ENCODE measurements at places on chromosomes 1 and 21. TPM values are rescaled to one million over a fixed set of nuclear protein-coding genes. Genes with fewer than 3 reads are reported as not detected.

Gene CLCNKB
- total RNA-seq: not detected

GRCh38 chr1:47558601-47559593, 121.1 kb downstream of the FOXD2 start:
- DNase-seq: no peak
- no peaks in the 10 kb centered on the region for H3K27me3 ChIP-seq
- peak overlapping the region; percentile 38 for H3K4me3 ChIP-seq
- no peaks in the 10 kb centered on the region for H3K36me3 ChIP-seq
- H3K4me1 ChIP-seq: peaks cover 6% of the 10 kb centered on the region

GRCh38 chr1:150352866-150353265, 11.1 kb upstream of the RPRD2 start:
- H3K4me3 ChIP-seq: no peak overlapping the region
- no peaks in the 10 kb centered on the region for H3K4me1 ChIP-seq
- no peak overlapping the region for H3K27ac ChIP-seq
- H3K36me3 ChIP-seq: peaks cover 55% of the 10 kb centered on the region

GRCh38 chr21:20730441-20730840, 267.8 kb upstream of the NCAM2 start:
- H3K36me3 ChIP-seq: no peaks in the 10 kb centered on the region
- H3K27me3 ChIP-seq: no peaks in the 10 kb centered on the region
- no peak overlapping the region for H3K27ac ChIP-seq
- no peaks in the 10 kb centered on the region for H3K4me1 ChIP-seq
- H3K4me3 ChIP-seq: no peak overlapping the region

- H3K4me3 ChIP-seq: no peak overlapping the region
- H3K27ac ChIP-seq: peak overlapping the region; percentile 54
- H3K36me3 ChIP-seq: no peaks in the 10 kb centered on the region
- H3K27me3 ChIP-seq: no peaks in the 10 kb centered on the region
- no peak for DNase-seq
These were observed 92.0 kb downstream of the ETS2 start for GRCh38 chr21:38897532-38898421.

Gene TPTE
- not detected for total RNA-seq

Gene S100PBP
- total RNA-seq: 14.9 TPM

DNA sequence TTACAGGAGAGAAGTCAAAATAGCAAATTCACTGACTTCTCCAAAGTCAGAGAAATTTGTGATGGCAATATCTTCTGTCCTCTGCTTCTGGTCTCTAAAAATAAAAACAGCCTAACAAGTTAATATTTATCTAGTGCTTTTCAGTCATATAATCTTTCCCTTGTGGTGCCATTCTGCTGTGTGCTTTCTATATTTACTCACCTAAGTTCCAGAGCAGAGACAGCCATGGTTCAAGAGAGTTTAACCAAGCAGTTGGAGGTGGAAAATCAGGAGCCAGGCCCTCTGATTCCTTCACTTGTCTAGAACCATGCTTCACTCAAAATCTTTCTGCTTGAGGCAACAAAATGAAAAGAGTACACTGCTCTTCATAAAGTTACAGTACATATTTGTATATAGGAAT, 39.3 kb downstream of the BRINP2 start:
- H3K27ac ChIP-seq: peak overlapping the region; percentile 42
- H3K36me3 ChIP-seq: no peaks in the 10 kb centered on the region
- DNase-seq: no peak
- H3K4me1 ChIP-seq: peaks cover 33% of the 10 kb centered on the region

DNA sequence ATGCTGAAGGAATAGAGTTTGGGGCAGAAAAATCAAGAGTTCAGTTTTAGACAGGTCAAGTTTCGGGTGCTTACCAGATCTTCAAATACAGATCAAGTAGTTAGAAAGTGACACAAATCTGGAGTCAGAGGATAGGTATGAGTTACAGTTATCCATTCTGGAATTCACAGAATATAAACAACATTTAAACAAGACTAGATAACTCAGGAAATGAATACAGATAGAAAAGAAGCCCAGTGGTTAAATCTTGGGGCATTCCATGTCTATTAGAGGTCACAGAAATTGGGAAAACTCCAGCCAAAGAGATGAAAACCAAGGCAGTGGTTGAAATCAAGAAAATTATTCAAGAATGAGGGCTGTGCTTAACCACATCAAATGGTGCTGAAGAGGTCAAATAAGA, 187.0 kb upstream of the HP1BP3 start:
- H3K4me1 ChIP-seq: no peaks in the 10 kb centered on the region
- H3K27me3 ChIP-seq: no peaks in the 10 kb centered on the region
- H3K36me3 ChIP-seq: peaks cover 6% of the 10 kb centered on the region
- no peak overlapping the region for H3K4me3 ChIP-seq
- no peak overlapping the region for H3K27ac ChIP-seq

DNA sequence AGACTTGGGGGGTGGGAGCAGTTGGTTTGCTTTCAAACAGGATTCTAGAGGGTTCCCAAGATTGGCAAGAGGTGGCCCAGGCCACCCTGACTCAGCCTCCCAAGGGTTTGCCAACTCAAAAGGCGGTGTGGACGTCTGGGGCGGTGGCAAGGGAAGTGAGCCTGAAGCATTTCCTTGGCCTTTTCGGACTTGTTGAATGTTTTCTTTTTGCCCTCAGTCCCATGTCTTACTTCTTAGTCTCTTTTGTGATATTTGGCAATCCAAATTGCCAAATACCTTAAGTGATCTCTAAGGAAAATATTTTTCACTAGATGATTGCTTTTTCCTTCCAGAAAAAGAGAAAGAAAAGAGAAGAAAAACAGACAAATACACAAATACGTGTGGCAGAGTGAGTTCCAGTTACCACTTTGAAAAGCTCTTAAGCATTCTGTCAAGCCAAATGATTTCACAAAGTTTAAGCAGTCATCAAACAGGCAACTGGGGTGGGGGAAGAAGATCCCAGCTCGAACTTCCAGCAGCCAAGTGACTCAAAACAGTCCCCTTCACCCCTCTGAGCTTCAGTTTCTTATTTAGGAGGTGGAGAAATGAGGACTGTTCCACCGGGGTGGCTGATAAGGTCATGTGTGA, 374.6 kb upstream of the USP24 start:
- H3K27ac ChIP-seq: peak overlapping the region; percentile 61
- H3K27me3 ChIP-seq: peaks cover 3% of the 10 kb centered on the region
- no peaks in the 10 kb centered on the region for H3K36me3 ChIP-seq
- H3K4me3 ChIP-seq: no peak overlapping the region
- H3K4me1 ChIP-seq: peaks cover 37% of the 10 kb centered on the region

DNA sequence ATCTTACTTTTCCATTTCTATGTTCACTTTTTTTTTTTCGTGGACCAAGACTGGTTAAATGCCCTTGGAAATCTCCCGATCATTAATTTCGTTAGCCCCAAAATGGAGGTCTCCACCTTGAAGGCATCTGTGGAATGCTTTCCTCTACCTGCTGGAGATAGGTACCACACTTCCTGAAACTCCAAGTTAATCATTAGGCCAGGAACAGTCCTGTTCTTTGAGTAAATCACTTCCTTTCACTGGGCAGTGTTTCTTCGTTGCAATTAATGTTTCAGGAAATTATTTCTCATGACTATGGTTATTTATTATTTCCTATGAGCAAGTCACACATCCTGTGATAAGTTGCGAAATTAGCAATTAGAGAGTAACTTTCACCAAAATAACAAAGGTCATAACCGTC, 225.2 kb upstream of the LYPLAL1 start:
- no peak overlapping the region for H3K4me3 ChIP-seq
- H3K27ac ChIP-seq: no peak overlapping the region
- no peaks in the 10 kb centered on the region for H3K27me3 ChIP-seq
- H3K4me1 ChIP-seq: peaks cover 4% of the 10 kb centered on the region
- H3K36me3 ChIP-seq: no peaks in the 10 kb centered on the region

DNA sequence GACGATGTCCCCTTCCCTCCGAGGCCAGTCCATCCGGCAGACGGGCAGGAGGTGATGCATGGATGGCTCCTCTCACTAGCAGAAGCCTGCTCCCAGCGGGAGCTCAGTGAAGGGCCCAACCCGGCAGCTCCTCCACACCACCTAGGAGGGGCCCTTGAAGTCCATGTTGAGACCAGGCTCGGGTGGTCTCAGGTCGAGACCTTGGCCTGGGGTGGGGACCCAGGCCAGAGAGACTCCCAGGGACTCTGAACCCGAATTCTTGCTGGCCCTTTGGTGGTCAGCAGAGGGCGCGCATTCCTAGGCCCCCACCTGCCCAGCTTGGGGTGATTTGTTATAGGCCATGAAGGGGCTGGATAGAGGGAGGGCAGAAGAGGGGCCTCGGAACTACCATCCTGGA, 642 bp upstream of the NT5C1A start:
- H3K4me3 ChIP-seq: peak overlapping the region; percentile 58
- H3K4me1 ChIP-seq: peaks cover 18% of the 10 kb centered on the region
- H3K36me3 ChIP-seq: no peaks in the 10 kb centered on the region
- no peak overlapping the region for H3K27ac ChIP-seq

DNA sequence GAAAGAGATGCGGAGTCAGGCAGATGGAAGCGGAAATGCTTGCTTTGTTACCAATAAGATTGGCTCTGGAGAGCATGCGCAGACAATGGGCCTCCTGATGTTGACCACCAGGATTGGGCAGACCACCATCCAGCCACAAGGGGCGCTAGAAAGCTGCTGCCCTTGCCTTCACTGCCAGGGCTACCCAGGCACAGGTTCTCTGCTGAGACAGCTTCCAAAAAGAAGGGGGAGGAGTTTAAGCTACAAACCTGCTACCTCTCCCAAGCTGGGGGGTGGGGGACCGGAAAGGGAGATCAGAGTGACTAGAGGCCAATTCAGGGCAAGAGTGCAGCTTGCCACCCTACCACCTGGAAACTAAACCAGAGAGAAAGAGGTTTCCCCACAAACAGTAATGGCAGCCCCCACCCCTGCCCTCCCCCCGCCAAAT, 369.7 kb downstream of the RRAGC start:
- DNase-seq: no peak
- no peak overlapping the region for H3K4me3 ChIP-seq
- no peaks in the 10 kb centered on the region for H3K27me3 ChIP-seq
- H3K27ac ChIP-seq: no peak overlapping the region
- H3K4me1 ChIP-seq: no peaks in the 10 kb centered on the region
- H3K36me3 ChIP-seq: no peaks in the 10 kb centered on the region

Gene TXNIP
- total RNA-seq: 2,145 TPM

Gene OR4F16
- not detected for total RNA-seq

DNA sequence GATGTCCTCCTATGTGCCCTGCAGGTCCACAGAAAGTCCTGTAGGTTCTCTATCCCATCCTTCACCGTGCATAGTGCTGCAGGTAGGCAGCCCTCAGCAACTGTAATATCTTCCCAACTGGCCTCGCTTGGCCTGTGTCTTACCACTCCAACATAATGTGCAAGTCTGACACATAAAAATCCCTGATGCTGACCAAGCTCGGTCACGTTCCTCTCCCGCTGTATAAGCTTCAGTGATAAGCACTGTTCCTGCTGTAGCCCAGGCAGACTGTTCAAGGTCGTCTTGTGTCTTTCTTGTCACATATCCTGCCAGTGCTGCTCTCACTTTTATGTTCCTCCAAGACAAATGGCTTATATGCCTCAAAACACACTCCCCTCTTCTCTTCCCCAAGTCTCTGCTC, 19.4 kb upstream of the KCNE1 start:
- H3K36me3 ChIP-seq: no peaks in the 10 kb centered on the region
- no peak for DNase-seq
- H3K27ac ChIP-seq: no peak overlapping the region
- H3K27me3 ChIP-seq: no peaks in the 10 kb centered on the region
- peaks cover 18% of the 10 kb centered on the region for H3K4me1 ChIP-seq

DNA sequence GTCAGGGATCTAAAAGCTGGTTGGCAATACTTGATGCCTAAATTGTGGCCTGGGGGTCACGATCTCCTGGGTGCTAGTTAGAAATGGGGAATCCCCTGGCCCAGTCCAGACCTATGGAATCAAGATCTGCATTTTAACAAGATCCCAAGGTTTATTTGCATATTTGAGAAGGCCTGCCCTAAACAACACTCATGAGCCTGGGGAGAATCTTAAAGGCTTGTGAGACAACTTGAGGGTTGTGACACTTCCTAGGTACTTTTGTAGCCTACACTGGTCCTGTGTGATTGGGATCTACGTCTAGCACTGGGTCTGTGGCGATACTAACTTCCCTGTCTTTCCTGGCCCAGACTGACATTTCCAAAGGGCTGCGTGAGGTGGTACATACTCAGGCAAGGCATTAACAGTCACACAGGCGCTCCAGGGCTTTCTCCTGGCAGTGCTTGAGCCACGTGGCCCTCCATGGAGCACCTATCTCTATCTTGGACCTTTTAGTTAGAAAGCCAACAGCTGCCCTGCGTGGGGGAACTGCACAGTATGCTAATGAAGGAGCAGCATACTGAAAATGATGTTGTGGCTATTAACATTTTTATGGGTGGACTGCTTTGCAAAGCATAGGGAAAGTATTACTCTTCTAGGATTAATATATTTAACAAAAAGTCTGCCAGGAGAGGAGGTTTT, 263.1 kb downstream of the ST6GALNAC3 start:
- H3K4me3 ChIP-seq: no peak overlapping the region
- H3K4me1 ChIP-seq: peaks cover 9% of the 10 kb centered on the region
- H3K27me3 ChIP-seq: no peaks in the 10 kb centered on the region

Gene UBE2U
- total RNA-seq: not detected

- no peak overlapping the region for H3K27ac ChIP-seq
- no peak for DNase-seq
- no peaks in the 10 kb centered on the region for H3K36me3 ChIP-seq
- no peak overlapping the region for H3K4me3 ChIP-seq
- no peaks in the 10 kb centered on the region for H3K27me3 ChIP-seq
These were observed 726.9 kb upstream of the PTBP2 start for GRCh38 chr1:95994643-95995042.

GRCh38 chr1:190119683-190120082, 358.0 kb downstream of the BRINP3 start:
- H3K4me1 ChIP-seq: no peaks in the 10 kb centered on the region
- H3K36me3 ChIP-seq: no peaks in the 10 kb centered on the region
- H3K27ac ChIP-seq: no peak overlapping the region
- DNase-seq: no peak
- H3K27me3 ChIP-seq: no peaks in the 10 kb centered on the region

- H3K4me3 ChIP-seq: peak overlapping the region; percentile 91
- H3K27me3 ChIP-seq: no peaks in the 10 kb centered on the region
- peaks cover 26% of the 10 kb centered on the region for H3K4me1 ChIP-seq
- no peak for DNase-seq
- H3K27ac ChIP-seq: peak overlapping the region; percentile 57
These were observed 961 bp upstream of the FUCA1 start for GRCh38 chr1:23869051-23869450.

- no peak overlapping the region for H3K4me3 ChIP-seq
- no peak for DNase-seq
- H3K4me1 ChIP-seq: no peaks in the 10 kb centered on the region
- no peaks in the 10 kb centered on the region for H3K36me3 ChIP-seq
- peaks cover 8% of the 10 kb centered on the region for H3K27me3 ChIP-seq
These were observed 20.8 kb downstream of the KCNJ15 start for GRCh38 chr21:38277501-38278131.

DNA sequence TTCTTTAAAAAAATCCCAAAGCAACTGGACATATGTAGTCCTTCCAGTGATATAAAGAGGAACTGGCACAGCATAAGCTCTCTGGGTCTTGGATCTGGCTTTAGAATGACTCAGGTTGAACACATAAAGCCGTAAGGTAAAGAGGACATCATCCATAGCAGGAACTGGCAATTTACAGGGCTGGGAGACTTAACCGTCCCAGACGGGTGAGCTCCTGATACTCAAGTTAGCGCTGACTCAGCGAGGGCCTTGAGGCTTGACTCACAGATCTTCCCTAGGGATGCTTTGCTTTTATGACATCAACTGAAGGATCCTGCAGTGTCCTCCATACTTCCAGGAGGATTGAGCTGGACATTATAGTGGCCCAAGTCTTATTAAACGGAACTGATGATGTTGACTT, 154.1 kb downstream of the CLIC6 start:
- DNase-seq: no peak
- H3K27ac ChIP-seq: no peak overlapping the region
- no peaks in the 10 kb centered on the region for H3K36me3 ChIP-seq
- no peaks in the 10 kb centered on the region for H3K4me1 ChIP-seq
- H3K27me3 ChIP-seq: peaks cover 22% of the 10 kb centered on the region
- no peak overlapping the region for H3K4me3 ChIP-seq

Measured in esophagus muscularis mucosa (tissue), 4 donors.